Amniotic epithelial cell (primary cell): ENCODE measurements at places on chromosomes 6 and 20.

DNA sequence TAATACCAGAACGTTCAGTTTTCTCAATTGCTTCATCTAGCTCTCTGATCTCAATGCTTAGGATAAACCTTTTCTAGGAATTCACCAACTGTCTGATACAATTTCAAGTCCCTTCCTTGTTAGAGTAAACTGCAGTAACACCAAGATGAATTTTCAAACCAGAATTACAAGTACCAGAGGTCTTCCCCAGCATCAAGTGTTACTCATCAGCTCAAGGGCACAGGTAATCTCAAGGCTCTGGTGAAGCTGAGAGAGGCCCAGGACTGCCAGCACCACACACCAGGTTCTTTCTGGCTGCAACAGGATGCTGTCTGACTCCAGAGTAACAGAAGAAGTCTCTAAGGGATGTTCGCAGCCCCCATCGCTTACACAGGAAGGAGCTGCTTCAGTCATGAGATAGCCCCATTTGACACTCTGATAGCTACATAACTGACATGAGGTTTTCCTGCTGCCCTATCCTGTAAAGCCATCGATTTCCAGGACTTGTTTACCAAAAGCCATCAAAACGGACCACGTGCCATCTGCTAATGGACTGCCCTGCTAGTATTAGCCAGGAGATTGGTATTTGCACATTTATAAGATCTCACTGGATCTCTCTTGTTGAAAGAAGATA is 549.4 kb downstream of the UTRN start:
- DNase-seq: peak; percentile 8

- DNase-seq: peak; percentile 8
These were observed 758.3 kb downstream of the KIF16B start for GRCh38 chr20:15814911-15815310.

DNA sequence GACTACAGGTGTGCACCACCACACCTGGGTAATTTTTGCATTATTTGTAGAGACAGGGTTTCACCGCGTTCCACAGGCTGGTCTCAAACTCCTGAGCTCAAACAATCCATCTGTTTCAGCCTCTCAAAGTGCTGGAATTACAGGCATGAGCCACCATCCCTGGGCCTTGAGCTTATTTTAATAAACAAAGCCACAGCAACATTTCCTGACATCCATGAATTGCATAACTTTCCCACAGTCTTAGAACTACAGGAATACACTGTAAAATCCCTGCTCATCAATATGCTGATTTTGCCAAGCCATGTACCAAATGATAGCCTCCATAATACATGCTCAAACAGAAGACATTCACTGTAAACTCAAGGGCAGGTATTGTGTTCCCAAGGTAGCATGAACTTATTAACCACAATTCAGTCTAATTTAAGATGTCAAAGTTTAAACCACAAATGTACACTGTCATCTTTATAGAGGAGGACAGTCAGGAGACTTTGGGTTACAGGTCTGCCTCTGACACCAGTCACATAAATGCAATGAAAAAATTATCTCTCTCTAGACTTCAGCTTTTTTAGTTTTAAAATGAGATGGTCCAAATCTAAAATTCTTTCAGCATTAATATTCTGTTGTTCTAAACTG is 40.0 kb downstream of the NUDT3 start:
- peak; percentile 50 for DNase-seq

GRCh38 chr20:56689318-56689717 is 60.2 kb downstream of the TFAP2C start:
- no peak for DNase-seq

DNA sequence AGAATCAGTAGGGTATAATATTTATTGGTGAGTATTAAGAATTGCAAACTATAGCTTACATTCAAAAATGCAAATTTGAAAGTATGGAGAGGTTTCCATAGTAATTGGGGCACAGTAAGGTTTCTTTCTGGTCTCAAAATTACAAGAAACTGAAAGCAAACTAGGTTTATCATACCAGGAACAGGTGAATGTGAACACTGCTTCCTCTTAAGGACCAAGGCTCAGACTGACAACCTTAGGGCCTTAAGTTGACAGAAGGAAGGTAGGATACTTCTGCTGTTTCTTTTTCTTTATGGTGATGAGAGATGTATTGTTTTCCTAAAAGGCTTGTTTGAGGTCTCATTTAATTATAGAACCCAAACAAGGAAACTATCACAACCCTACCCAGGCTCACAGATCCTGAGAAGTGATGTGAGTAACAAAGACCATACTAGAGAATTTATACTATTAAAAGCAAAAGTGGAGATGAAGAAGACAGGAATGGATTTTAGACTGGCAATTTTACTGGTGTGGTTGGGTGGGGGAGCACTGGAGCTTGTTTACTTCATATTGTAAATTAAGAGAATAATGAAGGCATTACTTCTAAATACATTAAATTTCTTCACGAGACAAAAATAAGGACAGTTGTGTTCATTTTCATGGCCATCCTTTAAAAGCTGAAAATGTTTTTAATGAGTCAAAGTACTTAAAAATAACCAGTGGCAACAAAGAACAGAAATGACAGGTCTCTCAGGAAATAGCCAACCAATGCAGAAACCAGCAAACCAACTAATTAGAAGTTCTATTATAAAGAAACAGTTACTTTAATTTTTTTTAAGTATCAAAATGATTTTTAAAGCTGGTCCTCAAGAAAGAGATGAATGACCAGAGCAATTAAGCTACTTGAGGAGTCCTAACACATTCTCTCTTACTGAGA is 21.3 kb downstream of the STAU1 start:
- no peak for DNase-seq

DNA sequence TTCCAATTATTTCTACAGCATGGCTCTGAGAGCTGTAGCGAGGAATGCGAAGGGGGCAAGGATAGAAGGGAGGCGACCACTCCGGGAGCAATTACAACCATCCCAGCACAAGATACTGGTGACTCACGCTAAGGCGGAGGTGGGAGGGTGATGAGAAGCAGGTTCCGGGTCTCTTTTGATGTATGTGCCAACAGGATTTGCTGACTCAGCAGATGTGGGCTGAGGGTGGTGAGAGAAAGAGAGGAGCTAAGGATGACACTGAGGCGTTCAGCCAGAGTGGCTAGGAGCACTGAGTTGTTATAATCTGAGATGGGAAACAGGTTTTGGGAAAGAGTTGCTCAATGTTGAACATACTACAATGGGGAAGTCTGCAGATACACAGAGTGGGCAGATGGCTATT is 9.3 kb upstream of the TXNDC5 start:
- peak; percentile 93 for DNase-seq

- DNase-seq: peak; percentile 27
These were observed 18.8 kb downstream of the EFCAB8 start for GRCh38 chr20:32877507-32877906.

DNA sequence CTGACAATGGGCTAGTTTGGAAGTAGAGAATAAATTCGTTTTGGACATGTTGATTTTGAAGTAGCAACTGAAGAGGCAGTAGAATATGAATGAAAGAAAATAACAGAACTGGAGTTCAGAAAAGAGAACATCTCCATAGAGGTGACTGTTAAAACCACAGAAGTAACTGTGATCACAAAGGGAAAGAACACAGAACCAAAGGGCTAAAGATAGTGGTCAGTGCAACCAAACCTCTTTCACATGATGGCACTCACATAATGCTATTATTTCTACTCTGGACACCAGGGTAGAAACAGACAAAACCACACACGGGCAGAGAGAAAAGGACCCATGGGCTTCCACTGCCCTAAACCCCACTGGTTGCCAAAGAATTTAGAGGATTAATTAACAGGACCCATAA is 58.5 kb downstream of the CDK19 start:
- DNase-seq: no peak

GRCh38 chr6:125153391-125154117 is at the start of gene TPD52L1:
TPD52L1 (plus strand) TSS chr6:125153773; CDS start chr6:125153952, 179 bp downstream.
- DNase-seq: peak; percentile 57

GRCh38 chr6:11536795-11537194 is 754 bp upstream of the TMEM170B start:
- no peak for DNase-seq

- DNase-seq: no peak
These were observed 6.2 kb downstream of the TGM2 start for GRCh38 chr20:38158701-38159351.

- DNase-seq: peak; percentile 20
These were observed 447 bp downstream of the MCM3 start for GRCh38 chr6:52284131-52284459.

DNA sequence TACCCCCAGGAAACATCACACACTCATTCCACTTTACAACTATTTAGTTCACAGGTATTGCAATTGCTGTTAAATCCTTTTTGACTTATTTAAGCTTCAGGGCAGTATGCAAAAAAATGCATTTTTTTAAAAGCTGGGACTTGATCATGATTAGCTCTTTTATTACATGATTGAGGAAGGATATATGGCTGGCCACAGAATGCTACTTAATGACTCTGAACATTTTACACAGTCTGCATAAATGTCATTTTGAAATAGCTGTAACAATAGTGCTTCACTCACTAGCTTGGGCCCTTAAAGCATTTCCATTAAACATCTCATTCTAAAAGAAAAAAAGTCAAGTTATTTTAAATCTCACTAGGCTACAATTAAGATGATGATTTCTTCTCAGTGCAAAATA is 429.7 kb downstream of the FRK start:
- DNase-seq: no peak

- no peak for DNase-seq
These were observed 7.3 kb downstream of the STK38 start for GRCh38 chr6:36539814-36540568.

DNA sequence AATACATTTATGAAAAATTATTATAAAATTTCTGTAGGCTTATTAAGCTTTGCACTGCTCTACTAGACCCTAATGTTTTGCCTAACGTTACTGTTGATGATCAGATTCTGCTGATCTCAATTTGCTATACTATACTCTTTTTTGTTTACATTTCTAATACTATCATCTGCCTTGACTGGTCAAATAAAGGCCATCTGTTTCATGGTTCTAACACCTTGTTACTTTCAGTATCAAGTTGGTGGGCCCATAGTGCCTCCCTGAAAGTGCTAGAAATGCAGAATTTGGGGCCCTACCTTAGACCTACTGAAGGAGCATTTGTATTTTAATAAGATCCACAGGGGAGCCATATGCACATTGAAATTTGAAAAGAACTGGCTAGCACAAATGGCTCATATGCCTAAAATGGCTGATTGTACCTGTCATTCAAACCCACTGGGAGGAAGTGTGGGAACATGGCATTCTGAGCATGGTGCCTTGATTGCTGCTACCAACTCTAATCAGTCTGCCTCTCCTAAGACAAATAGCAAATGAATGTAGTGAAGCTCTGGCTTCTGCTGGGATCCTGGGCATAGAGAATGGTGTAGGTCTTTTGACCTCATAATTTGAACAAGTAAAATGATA is 199.1 kb upstream of the BTBD3 start:
- DNase-seq: no peak

- DNase-seq: peak; percentile 56
These were observed 21.2 kb downstream of the THEMIS start for GRCh38 chr6:127879685-127880084.

GRCh38 chr6:56525974-56526789 is 116.5 kb downstream of the DST start:
- DNase-seq: no peak

GRCh38 chr6:123467392-123467791 is 169.4 kb downstream of the TRDN start:
- no peak for DNase-seq

GRCh38 chr6:5080574-5080973 is 4.6 kb upstream of the PPP1R3G start:
- DNase-seq: no peak

DNA sequence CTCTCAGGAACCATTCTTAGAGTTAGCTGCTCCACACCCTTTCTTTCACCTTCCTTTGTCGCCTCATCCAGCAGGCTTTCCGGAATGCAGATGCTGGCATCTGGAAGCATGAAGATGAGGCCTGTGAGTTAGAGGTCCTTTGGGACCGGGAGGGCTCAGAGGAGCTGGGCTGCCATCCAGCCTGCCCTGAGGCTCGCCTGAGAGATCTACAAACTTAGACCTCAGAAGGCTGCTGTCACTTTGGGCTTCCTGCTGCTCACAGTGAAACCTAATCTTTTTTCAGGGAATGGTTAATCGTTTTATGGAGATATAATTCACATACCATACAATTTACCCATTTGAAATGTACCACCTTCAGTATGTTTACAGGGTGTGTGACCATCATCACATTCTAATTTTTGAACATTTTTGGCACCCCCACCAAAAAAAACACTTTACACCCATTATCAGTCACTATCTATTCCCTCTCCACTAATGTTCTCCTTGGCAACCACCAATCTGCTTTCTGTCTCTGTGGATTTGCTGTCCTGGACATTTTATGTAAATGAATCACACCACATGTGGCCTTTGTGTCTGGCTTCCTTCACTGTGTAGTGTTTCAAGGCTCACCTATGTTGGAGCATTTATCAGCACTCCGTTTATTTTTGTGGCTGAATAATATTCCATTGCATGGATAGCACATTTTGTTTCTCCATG is 20.0 kb upstream of the MPC1 start:
- DNase-seq: peak; percentile 50

DNA sequence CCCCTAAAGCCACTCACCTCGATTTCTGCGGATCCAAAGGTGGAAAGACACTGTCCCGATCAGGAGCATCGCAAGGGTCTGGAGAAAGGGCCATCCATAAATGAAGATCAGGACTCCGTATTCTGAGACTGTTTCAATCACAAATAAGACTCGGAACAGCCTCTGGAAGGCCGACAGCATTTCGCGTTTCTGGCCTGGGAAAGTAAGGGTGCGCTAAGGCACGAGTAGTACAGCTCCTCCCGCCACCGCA is 44.6 kb downstream of the DPPA5 start:
- DNase-seq: no peak

DNA sequence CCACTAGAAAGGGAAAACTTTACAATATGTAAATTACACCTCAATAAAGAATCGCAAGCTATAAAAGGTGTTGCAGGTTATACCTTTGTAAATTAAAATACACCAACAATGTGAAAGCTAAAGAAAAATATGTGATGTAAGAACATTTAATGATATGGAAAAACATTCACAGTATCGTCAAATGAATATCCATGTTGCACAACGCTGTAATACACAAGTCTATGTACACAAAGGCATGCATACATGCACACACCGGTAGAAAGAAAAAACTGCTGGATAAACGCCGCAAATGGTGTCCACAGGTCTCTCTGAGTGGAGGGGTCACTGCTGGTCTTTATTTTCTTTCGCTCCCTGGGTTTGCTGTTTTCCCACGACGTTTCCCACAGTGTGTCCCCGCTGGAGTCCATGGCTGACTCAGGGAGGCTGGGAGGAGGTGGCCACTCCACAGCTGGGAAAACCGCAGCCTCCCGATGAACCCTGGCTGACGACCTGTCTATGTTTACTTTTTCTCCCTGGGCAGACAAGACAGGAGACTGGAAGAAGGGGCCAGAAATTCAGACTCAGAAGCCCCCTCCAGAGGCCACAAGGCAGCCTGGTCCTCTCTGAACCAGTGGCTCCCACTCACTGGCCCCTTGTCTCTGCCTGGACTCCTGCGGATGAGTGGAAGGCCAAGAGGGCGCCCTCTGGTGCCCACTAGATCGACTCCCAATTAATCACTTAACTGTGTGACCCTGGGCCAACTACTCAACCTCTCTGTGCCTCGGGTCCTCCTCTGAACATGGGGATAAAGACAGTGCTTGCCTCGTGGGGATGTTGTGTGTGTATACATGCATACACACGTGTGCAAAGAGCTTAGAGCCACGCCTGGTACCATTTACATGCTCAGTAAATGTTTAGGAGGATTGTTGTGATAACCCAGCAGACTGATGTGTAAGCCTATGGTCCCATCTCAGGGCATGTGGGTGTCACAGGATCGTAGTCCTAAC is 12.8 kb upstream of the BPI start:
- peak; percentile 85 for DNase-seq
